Progenitor cell of endocrine pancreas (in vitro differentiated cells): ENCODE measurements at places on chromosomes 7 and 10. TPM values are rescaled to one million over a fixed set of nuclear protein-coding genes. Genes with fewer than 3 reads are reported as not detected.

The INMT gene
- total RNA-seq: 2.7 and 2.9 TPM in 2 replicates

The RHOBTB1 gene
- total RNA-seq: 21.7 and 23.8 TPM in 2 replicates

The GLUD1 gene
- 69.5 and 72.4 TPM in 2 replicates for total RNA-seq

The HTR7 gene
- total RNA-seq: 0.93 TPM in 2 replicates

GRCh38 chr10:11863353-11864109 lies 40.4 kb downstream of the PROSER2 start:
- no peak overlapping the region for H3K4me3 ChIP-seq
- H3K4me1 ChIP-seq: no peaks in the 10 kb centered on the region
- no peak for DNase-seq
- peaks cover 26% of the 10 kb centered on the region for H3K36me3 ChIP-seq
- no peaks in the 10 kb centered on the region for H3K27me3 ChIP-seq
- no peak overlapping the region for H3K27ac ChIP-seq

DNA sequence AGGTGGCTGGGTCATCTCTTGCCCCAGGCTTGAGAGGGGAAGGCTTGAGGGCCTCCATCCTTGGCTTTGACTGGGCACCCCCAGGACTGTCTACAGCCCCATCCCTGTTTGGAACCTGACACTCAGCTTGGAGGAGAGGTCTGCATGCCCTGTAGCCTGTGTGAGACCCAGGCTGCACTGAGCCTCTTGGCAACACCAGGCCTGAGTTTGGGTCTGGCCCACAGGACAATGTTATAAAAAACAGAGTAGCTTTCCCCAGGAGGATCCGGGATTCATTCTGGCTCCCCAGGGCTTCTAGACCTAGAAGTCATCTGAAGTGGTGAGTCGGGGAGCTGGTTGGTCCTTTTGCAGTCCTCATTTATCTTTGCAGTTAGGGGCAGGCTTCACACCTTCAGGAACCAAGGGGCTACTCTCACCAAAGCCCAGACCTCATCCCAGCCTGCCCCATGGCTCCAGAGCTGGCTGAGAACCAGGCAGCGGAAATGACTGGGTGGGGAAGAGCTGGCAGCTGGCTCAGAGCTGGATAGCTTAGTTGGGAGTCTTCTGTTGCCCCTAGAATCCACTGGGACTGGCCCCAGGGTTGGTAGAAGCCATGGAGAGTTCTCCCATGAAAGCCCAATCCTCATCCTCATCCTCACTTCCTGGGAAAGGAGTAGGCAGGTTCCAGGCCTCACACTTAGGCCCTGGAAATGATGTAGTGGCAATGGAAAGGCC lies 68.8 kb downstream of the ADCYAP1R1 start:
- H3K36me3 ChIP-seq: no peaks in the 10 kb centered on the region
- H3K4me1 ChIP-seq: no peaks in the 10 kb centered on the region
- H3K4me3 ChIP-seq: no peak overlapping the region
- no peak for DNase-seq
- peaks cover 28% of the 10 kb centered on the region for H3K27me3 ChIP-seq

DNA sequence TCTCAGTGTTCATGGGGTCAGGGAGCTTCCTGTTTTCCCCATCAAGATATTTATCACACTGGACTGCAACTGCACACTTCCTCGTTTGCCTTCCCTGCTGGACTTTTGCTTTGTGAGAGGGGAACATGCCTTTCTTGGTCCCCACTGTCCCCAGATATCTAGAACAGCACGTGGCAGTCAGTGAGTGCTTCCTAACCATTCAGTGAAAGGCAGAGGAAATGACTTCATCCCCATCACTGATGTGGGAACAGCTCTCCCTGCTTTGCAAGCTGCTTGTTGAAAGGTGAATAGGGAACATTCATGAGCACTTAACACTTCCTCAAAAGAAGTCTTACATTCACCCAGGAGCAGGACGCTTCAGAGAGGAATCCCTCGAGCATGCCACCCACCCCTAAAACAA lies 135.4 kb downstream of the MYOF start:
- no peaks in the 10 kb centered on the region for H3K4me1 ChIP-seq
- peaks cover 1% of the 10 kb centered on the region for H3K36me3 ChIP-seq
- no peak overlapping the region for H3K4me3 ChIP-seq
- H3K27me3 ChIP-seq: no peaks in the 10 kb centered on the region
- no peak for DNase-seq

GRCh38 chr7:128063088-128063487 lies 31.9 kb upstream of the LRRC4 start:
- DNase-seq: no peak
- H3K27me3 ChIP-seq: no peaks in the 10 kb centered on the region
- H3K36me3 ChIP-seq: no peaks in the 10 kb centered on the region
- H3K4me3 ChIP-seq: no peak overlapping the region

DNA sequence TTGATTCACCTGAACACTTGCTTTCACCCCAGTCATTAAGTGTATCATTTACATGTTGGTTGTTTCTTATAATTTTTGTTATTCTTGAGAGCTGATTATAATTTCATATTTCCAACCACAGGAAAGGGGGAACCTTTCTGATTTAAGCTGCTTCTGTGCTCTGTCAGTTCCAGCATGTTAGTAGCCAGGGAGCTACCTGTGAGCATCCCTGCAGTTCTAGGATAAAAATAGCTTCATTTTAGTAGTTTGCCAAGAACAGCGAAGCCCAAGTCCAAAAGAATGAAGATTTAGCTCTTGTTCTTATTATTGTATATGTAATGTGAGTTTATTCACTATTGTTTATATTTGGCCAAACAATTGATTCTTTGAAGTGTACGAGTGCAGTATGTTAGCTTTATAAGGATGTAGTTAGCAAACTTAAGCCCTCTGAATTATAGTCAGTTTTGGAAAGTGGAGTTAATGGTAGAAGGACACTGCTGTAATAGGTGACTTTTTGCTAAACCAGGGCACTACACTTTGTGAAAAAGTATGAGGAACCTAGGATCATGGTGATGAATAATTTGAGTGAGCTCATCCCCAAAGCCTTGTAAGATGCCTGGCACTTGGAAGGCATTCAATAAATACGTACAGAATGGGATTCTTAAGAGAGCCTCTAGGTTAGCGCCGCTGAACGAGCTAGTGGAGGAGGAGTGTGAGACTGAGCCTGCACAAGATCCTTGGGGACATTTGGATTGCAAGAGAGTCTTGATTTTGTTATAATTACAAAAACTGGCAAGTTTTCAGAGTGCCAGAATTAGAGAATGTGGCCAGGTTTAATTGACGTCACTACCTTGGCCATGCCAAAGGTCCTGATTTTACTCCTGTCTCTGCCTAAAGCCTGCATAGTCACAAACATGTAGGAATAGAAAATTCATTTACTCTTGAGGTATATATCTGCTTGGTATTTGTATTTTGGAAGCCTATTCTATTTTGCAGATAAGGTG lies 29.8 kb downstream of the DNAH11 start:
- no peak for DNase-seq
- no peaks in the 10 kb centered on the region for H3K4me1 ChIP-seq
- H3K4me3 ChIP-seq: no peak overlapping the region
- no peaks in the 10 kb centered on the region for H3K36me3 ChIP-seq
- H3K27ac ChIP-seq: no peak overlapping the region

DNA sequence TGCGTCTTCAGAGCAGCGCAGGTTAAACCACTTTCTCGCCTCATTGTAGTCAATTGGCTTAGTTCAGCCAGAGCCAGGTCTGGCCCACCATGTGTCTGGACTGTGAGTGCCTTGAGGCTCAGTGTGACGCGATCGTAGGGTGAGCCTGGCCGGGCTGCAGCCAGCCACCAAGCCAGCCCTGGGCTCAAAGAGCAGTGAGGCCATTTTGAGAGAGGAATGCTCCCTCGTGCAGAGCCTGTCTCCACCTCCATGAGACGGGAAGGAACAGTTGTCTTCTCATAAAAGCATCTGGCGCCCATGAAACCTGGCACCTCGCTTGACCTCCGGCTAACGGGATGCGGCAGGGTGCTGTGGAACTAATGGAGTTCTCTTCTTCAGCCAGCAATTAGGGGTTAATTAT lies 34.5 kb downstream of the LHPP start:
- DNase-seq: no peak
- no peaks in the 10 kb centered on the region for H3K4me1 ChIP-seq
- peaks cover 11% of the 10 kb centered on the region for H3K36me3 ChIP-seq
- H3K27ac ChIP-seq: no peak overlapping the region
